ENCODE measurements at places on chromosomes 2 and 18.

DNA sequence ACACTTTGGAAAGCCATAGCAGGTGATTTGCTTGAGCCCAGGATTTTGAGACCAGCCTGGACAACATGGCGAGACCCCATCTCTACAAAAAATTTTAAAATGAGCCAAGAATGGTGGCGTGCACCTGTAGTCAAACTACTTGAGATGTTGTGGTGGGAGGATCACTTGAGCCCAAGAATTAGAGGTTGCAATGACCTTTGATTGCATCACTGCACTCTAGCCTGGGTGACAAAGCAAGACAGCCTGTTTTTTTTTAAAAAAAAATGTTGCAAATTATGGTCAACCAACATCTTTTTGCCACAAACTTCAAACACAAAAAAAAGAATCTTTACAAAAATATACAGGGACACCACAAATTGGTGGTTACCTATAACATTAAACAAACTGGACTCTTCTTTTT is 40.3 kb downstream of the MEX3C start:
- DNase-seq, result no peak

DNA sequence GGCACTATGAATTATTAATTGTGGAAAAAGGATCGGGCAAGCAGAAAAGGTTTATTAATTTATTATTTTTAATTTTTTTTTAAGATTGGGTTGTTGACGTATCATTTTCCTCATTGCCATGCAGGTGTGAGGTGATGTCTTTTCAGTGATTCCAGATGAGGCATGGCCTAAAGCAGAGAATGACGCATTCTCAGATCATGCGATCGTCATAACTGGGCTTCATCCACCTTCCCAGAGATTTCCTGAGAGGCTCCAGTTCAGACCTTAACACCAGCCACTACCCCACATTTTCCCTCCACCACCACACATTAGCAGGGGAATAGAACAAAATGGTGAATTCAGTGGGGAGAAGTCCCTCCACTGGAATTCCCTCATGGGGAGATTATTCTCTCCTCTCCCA is 518.4 kb upstream of the SPHKAP start:
- peak; percentile 14 for DNase-seq

GRCh38 chr2:7930800-7931635 is 750.8 kb upstream of the ID2 start:
- DNase-seq, result peak; percentile 38

GRCh38 chr2:104734937-104735586 is 118.9 kb upstream of the POU3F3 start:
- DNase-seq, result no peak

DNA sequence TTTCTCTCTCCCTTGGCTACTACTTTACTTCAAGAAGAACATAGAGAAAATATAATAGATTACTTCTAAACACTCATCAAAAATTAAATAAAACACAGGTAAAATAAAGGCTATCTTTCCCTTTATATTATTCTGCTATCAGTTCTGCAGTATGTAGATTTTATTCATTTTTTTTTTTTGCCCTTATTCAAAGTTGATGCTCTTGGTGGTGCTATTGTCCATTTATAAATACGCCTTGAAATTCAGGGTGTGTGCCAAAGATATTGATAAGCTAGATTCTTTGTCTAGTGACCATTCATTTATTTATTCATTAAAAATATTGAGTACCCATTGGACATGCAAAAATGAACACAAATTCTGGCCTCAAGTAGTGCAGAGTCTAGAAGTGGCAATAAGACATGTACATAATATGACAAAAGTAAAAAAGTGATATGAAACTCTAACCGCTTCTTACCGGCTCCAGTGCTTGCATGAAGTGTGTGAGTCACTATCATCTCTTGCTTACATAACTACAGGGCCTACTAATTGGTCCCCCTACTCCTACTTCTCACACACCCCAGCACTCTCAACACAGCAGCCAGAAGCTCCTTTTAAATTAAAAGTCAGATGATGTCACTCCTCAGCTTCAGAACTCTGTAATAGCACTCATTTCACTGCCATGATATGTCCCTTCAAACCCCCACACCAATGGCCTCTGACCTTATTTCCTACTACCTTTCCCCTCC is 208.3 kb upstream of the FANCL start:
- no peak for DNase-seq

DNA sequence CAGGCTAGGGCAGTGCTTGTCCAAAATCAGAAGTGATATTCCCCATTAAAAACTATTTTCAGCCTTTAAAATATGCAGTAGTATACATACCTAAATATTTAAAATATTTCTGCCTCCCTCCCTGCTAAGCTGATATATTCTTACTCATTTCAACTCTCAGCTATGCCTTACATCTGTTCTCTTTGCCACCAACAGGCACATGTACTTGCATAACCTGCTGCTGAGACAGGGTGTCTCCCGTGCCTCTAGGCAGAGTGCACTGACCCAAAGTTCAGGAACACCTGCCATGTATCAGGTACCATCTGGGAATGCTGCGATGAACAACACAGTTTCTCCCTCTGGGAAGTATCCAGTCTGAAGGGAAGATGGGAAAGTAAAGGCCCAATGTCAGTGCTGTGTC is 91.7 kb downstream of the STK39 start:
- DNase-seq, result no peak

GRCh38 chr2:152171718-152172117 is 3.8 kb downstream of the STAM2 start:
- no peak for DNase-seq

DNA sequence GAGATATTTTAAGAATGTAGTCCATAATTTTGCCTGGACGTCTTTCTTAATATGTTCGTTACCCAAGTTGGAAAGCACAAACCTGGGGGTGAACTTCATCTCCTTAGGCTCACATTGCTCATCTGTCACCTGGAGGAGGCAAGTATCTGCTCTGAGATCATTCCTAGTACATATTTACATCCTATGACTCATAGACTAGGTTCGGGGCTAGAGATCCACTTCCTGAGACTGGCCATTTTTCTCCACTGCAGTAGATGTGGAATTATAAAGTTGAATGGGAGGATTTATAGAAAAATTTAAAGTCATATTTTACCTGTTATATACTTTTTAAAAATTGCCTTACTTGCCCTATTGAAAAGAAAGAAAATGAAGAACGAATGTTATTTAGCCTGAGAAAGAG is 77.5 kb upstream of the PROKR1 start:
- peak; percentile 42 for DNase-seq

GRCh38 chr18:55324166-55324565 is 263.8 kb downstream of the TCF4 start:
- DNase-seq, result no peak

DNA sequence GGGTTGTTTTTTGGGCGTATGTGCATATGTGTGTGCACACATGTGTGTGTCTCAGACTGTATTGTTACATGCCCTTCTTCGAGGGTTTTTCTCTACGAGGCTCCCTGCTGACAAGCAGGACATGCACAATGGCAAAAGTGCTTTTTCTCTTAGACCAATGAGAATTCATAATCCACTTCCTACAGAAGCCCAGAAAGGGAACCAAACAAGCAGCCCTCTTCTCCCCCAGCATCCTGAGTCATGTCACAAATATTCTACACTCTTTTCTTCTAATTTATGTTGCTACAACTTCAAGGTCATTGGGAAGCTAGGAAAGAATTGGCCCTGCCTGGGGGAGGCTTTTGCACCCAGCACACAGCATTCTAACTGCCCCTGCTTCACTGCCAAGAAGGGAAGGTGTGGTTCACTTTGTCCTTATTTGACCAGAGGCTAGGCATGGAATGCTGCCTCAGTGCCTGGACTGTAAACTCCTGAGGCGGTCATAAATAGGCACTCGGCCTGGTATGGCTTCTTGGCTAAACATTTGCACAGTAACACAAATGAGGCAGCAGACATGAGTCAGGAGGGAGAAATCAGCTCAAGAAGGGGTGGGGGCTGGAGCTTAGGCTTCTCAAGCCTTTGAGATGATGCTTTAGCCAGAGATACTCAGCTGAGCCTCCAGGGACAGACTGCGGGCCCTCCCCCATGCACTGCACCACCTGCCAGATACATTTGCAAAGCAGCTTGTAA is 92.7 kb upstream of the KLF7 start:
- DNase-seq, result peak; percentile 100

GRCh38 chr2:96549967-96550786 is 13.6 kb downstream of the ARID5A start:
- no peak for DNase-seq

- peak; percentile 48 for DNase-seq
Observed at GRCh38 chr2:40751981-40752380, 300.1 kb upstream of the SLC8A1 start.

- DNase-seq, result no peak
Observed at GRCh38 chr18:2274613-2275012, 296.7 kb downstream of the METTL4 start.

DNA sequence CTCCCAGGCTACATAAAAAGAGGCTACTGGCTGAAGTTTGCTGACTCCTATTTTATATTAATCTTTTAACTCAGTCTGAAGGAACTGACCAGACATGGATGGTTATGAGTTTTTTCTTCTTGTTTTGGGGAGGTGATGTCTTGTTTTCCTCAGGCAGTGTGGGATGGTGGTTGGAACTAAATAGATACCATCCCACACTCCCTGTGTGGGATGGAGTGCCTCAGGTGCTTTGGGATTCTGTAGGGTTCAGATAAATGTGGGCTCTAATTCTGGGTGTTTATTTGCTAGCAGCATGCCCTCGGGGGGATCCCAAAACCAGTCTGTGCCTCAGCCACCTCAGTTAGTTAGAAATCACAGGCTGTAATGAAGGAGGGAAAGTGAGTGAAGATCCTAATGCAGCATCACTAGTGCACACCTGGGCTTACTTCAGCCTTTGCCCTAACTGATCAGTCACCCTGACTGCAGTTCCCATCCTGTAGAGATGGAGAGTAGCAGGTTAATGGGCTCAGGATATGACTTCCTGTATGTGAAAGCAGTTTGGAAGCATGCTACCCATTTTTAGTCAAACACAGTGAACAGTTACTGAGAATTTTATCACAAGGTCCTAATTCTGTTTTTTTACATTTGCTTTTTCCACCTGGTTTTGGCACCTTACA is 132.2 kb downstream of the SPTBN1 start:
- DNase-seq, result no peak

- no peak for DNase-seq
Observed at GRCh38 chr2:72131916-72132841, 15.5 kb downstream of the CYP26B1 start.

- peak; percentile 94 for DNase-seq
Observed at GRCh38 chr2:146844226-146844990, 1000.4 kb upstream of the ACVR2A start.

- no peak for DNase-seq
Observed at GRCh38 chr18:62531078-62531477, 8.3 kb downstream of the ZCCHC2 start.

DNA sequence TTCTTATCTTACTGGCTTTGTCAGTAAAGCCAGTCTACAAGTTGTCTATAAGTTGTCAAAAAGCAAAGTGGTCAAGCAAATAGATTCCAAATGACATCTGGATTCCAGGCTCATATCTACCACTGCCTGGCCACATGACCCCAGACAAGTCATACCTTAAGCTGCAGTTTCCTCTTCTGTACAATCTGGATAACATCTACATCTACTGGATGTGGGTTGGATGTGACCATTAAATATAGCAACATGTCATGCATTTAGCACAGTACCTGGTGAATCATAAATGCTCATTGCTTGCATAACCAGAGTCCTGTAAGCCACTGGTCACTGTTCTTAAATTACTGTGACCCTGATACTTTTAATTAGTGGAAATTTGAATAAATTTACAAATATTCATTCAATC is 16.8 kb downstream of the COBLL1 start:
- peak; percentile 52 for DNase-seq

DNA sequence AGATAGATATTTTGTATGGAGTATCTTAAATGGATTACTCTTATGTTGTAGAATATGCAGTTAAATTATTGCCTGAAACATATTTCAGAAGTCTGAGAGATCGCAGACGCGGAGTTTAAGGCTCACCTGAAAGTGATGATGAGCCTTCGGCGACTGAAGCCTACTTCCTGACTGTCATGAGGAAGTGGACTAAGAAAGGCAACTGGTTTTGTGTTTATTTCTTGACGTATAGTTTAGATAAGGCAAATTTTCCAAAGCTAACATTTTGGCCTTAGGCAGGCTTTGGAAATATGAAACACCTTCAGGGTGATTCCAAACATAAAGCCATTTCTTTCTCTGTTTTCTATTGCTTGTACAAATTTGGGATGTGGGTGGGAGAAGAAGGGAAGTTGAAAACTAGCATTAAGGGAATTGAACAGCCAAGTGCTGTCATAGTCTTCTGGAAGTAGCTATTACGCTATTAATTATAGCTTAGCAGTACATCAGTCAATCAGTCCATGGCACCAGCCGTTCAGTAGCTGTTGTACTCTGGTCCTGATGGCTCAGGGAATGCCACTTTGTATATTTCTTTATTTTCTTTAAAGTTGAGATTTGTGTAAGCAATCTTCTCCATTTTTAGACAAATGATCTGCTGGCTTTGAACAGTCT is 1.5 kb downstream of the GRHL1 start:
- no peak for DNase-seq

- DNase-seq, result no peak
Observed at GRCh38 chr2:124080281-124081153, 55.4 kb downstream of the CNTNAP5 start.

DNA sequence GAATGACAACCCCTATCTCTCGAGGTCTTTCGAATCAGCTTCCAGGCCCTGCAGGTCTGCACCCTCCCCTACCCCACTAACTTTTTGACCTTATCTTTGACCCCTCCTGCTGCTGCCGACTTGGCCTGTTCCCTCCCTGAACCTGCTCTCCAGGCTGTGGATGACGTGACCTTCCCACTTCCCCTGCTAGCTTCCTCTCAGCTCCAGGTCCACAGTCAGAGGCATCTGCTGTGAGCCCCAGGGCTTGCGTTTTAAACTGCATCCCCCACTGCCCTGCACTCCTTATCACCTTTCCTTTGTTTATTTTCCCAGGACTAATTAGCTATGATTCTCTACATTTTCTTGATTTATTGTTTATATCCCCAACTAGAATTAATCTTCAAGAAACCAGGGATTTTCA is 71.2 kb upstream of the ALKAL2 start:
- no peak for DNase-seq

- DNase-seq, result peak; percentile 76
Observed at GRCh38 chr2:20589975-20590703, 60.8 kb downstream of the HS1BP3 start.

DNA sequence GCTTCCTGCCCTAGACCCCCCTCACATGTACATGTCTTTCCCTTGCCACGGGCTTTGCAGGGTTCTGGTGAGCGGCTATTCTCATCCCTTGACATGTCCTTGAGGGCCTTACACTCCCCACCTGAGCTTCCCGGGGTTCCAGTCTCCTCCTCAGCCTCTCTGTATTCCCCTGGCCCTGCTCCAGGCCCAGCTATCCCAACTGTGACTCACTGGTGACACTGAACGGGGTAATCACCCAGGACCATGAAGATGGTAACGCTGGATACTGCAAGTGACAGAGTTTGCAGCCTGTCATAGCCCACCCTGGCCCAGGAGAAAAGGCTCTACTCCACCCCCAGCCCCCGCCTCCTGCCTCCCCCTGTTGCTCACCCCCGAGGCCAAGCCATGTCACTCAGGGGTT is 27.3 kb downstream of the KIF3C start:
- DNase-seq, result no peak
